ENCODE measurements at places on chromosomes 13 and 19.

DNA sequence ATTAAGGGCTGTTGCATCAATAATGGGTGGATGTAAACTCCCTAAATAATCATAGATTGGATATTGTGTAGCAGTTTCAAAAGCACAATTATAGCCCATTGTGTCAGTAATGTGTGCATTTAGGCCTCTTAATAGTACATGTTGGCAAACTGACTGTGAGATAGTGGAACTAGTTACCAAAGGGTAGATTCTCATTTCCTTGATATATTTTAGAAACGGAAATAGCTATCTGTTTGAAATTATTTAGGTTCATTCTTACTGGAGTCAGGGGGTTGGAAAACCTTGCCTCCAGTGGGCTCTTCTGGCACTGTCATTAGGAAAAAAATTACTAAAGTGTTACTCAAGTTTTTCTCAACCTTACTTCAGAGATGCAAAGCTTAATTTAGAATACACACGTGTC, 1074.9 kb downstream of the PCDH17 start:
- no peak for DNase-seq

- no peak for DNase-seq
These were observed 302.7 kb downstream of the FGF9 start for GRCh38 chr13:21973437-21974125.

GRCh38 chr13:39105110-39105509, 66.9 kb downstream of the NHLRC3 start:
- DNase-seq, result no peak

DNA sequence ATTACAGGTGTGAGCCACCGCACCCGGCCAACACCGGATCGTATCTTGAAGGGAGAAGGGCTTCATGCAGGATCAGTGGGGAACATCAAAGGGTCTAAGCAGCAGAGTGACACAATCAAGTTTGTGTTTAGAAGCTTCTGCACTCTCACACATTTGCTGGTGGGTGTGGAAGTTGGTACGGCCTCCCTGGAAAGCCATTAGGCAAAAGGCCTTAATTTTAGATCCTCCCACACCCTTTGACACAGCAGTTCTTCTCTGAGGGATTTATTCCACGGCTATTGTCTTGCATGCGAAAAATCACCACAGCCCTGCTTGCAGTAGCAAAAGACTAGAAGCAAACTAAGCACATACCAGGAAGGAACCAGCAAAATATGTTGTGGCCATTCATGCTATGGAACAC, 18.3 kb upstream of the SLC1A5 start:
- no peak for DNase-seq

DNA sequence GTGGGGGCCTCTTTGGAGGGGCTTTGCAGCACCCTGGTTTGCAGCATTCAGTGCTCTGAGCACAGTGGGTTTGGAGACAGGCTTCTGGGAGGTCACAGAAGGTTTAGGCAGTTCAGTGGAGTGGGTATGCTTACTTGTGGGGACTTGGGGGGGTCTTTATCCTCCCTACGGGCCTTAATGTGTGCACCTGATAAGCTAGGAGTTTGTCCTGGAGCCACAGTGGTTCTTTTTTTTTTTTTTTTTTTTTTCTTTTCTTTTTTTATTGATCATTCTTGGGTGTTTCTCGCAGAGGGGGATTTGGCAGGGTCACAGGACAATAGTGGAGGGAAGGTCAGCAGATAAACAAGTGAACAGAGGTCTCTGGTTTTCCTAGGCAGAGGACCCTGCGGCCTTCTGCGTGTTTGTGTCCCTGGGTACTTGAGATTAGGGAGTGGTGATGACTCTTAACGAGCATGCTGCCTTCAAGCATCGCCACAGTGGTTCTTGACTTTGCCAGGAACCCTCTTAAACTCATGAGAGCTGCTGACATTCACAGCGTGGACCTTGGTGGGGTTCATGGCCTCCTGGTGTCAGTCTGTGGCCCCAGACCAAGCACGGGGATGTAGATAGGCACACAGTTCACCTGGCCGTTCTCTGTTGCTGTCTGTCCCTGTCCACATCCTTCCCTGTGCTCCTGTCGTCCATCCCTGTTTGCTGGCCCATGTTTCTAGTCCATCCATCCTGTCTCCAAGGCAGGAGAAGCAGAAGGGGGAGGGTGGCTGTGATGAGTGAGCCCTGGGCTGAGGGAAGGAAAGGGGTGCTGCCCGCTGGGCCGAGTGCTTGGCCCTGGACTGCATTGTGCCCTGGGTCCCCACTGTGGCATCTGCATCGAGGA, 2.7 kb downstream of the EGLN2 start:
- no peak for DNase-seq

GRCh38 chr13:75689686-75690085, 53.6 kb downstream of the LMO7 start:
- DNase-seq, result no peak

- DNase-seq, result no peak
These were observed 264.4 kb downstream of the UQCRFS1 start for GRCh38 chr19:28948566-28948965.

- no peak for DNase-seq
These were observed 26.2 kb downstream of the CELF5 start for GRCh38 chr19:3250675-3251074.

DNA sequence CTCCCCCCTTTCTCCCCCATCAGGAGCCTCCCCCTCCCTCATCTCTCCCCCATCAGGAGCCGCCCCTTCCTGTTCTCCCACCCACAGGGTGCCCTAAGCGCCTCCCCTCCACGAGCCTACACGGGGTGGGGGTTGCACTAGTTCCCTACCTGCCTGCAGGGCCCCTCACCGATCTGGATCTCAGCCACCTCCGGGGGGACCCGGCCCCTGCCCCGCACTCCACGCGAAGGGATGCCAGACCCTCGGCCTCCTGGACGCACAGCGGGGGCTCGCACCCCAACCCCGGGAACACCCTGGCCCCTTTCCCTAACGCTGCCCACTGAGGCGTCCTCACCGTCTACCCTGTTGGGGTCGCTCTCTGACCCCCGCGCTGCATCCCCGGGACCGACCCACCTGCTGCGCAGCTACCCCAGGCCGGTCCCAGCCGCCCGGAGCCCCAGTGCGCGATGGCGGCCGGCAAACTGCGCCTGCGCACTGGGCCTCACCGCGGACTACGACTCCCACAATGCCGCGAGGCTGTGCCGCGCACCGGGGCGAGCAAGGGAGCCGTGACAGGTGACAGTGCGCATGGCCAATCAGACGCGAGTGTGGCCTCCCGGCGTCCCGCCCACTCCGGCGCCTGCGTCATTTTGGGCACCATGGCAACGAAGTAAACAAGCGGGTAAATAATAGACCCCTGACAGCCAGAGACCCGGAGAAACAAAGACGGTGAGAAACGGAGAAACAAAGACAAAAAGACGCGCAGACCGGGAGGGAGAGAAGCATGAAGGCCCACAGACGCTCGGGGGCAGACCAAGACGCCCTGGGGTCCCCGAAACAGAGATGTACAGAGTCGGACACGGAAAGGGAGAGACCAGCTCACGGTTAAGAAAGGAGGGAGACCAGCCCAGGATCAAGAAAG, at the start of gene ZSCAN18:
Gene ZSCAN18 (minus strand): TSS at position 451 of the 901 bp plus-strand sequence. CDS start 7,964 bp downstream, outside the sequence.
- DNase-seq, result peak; percentile 94

DNA sequence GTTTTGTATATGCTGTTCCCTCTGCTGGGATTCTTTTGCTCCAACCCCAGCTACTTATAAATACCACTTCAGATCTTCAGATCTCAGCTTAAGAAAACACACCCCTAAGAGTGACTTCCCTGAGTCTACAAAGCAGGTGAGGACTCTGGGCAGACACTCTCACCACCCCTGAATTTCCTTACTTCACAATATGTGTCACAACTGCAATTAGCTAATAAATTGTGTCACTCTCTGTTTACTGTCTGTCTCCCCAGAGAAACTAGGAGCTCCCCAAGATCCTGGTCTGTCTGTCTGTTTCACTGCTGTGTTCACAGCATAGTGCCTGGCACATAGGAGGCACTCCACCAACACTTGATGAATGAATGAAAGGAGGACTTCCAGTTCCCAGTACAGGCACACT, 14.4 kb downstream of the CEBPA start:
- no peak for DNase-seq

DNA sequence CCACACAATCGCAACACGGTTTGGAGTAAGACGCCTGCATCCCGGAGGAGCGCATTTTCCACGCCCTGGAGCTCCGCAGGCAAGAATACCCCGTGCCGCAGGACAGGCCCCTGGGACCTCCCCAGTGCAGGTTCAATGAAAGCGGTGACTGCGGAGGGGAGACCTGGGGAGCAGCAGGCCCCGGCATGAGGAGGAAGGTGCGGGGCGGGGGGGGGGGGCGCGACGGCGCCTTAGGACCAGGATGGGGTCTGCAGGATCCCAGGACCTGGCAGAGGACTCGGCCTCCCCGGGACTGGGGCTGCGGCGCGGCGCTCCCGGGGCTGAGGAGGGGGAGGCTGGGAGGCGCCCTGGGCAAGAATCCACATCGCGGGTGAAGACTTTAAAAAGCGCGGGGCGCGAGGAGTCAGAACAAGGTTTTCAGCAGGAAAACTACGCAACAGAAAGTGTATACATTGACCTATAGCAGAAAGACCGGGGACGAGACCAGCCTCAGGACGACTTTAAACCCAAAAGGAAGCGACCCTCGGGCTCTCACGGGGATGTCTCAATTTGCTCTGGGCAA, 432 bp downstream of the ZNF611 start:
- DNase-seq, result no peak

GRCh38 chr19:46958532-46958931, 61.1 kb upstream of the NPAS1 start:
- DNase-seq, result no peak

- no peak for DNase-seq
These were observed 1.1 kb upstream of the SWSAP1 start for GRCh38 chr19:11373166-11373884.

GRCh38 chr19:29537601-29538000, 11.8 kb downstream of the VSTM2B start:
- DNase-seq, result no peak

DNA sequence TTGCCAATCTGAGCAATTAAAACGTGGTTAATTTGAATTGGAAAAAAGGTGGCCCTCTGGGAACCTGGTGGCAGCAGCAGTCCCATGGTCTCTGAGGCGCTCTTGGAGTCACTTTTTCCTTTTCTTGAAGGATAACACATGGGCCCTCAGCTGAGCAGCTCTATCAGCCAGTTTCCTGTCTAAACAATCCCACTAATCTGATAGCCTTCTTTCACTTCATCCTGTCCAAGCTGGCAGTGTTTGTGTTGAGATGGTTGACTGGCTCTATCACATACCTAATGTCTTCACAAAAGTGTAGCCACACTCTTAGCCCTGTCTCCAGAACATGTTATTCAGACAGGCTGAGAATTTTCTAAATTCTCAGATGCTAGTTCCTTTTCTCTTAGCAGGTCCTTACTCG, 10.7 kb downstream of the MZT1 start:
- no peak for DNase-seq

- no peak for DNase-seq
These were observed 216.3 kb downstream of the NHLRC3 start for GRCh38 chr13:39254601-39255000.

GRCh38 chr13:41028051-41028450, 8.9 kb upstream of the ELF1 start:
- DNase-seq, result no peak

- DNase-seq, result no peak
These were observed 221.3 kb downstream of the MYO16 start for GRCh38 chr13:108850691-108851090.

DNA sequence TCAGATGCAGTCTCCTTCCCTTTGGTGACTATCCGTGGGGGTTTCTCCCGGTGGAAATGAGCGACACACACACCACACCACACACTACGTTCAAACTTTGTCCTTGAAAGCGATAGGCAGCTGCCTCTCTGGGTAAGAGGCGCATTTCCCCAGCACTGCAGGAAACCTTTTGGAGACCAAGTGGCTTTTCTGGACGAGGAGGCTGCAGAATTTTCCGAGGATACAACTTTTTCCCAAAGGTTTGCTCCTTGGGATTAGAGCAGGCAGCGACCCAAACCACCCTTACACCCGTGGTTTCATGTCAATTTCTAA, 38.2 kb upstream of the FLT1 start:
- DNase-seq, result no peak

- no peak for DNase-seq
These were observed 69.6 kb downstream of the ERCC5 start for GRCh38 chr13:102915393-102915930.

- DNase-seq, result no peak
These were observed 50.3 kb downstream of the CCDC70 start for GRCh38 chr13:51912091-51912490.

DNA sequence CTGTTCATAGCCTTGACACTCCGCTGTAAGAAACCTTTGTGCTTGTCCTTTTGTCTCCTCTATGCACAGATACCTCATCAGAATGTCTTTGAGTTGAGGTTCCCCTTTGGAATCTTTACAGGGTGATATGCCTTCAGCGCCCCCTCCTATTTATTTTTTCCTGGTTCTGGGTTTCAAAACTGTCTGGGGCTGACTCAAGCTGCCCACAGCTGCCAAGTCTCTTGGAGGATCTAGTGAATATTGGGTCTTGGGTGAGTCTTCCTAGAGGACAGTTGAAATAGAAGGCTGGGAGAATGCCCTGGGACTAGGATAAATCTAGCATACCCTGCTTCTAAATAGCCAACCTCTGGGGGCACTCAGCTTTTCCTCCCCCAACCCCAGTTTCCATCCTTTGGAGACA, 930 bp downstream of the ZNF136 start:
- DNase-seq, result no peak

GRCh38 chr13:53189162-53189561, 160.5 kb downstream of the OLFM4 start:
- DNase-seq, result no peak

DNA sequence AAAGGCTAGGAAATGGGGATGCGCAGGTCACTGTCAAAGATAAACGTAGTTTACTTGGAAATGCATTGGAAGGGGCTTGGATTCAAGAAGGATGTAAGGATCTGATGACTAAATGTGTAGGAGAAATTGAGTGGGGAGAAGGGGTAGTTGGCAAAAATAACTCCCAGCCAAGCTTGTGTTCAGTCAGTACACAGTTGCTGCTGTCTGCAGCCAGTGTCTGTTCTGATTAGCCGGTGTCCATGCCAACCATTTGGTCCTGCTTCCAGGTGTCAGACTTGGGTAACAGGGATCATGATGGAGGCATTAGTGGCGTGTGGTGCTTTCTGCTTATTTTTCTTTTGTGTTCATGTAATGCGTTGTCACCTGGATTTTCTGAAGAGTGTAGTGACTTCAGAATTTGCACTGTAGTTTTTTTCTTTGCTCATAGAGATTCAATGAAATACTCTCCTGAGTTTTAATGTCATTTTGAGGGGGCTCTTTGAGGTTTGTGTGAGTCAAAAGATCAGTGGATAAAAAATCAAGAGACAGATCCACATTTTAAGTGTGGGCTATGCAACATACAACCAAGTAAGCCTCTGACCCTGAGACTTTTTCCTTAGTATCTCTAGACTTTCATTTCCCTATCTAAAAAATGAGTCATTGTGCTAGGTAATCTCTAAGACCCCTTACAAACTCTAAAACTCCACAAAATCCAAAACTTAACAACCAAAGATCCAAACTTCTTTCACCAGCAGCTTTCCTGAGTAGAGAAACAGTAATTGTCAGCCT, 103.9 kb downstream of the WDFY2 start:
- DNase-seq, result no peak

GRCh38 chr19:49188626-49189200, 31.1 kb downstream of the TRPM4 start:
- no peak for DNase-seq

DNA sequence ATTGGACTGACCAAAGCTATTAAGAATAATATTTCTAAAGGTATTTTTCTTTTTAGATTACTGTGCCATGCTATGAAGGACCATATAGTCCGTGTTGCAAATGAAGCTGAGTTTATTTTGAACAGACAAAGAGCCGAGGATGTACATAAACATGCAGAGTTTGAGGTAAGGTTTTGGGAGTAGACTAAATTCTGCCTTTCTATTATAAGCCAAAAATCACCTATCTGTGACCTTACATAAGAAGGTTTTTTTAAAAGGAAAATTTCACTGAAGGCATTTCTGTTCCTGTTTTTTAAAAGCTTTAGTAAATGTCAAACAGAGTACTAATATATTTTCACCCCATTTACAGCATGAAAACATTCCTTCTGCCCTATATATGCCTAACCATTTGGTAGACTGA, 127.4 kb downstream of the MAB21L1 start:
- no peak for DNase-seq

All from stimulated activated CD8-positive, alpha-beta memory T cell treated with anti-CD3 and anti-CD28 coated beads, Interleukin-7, amount 100 ng/mL, for 1 hour (primary cell).